ENCODE measurements at places on chromosomes 3 and 15.

GRCh38 chr15:78914027-78914764, 30.6 kb downstream of the CTSH start:
- DNase-seq = no peak

GRCh38 chr3:151426341-151426657, 34.6 kb downstream of the IGSF10 start:
- no peak for DNase-seq

DNA sequence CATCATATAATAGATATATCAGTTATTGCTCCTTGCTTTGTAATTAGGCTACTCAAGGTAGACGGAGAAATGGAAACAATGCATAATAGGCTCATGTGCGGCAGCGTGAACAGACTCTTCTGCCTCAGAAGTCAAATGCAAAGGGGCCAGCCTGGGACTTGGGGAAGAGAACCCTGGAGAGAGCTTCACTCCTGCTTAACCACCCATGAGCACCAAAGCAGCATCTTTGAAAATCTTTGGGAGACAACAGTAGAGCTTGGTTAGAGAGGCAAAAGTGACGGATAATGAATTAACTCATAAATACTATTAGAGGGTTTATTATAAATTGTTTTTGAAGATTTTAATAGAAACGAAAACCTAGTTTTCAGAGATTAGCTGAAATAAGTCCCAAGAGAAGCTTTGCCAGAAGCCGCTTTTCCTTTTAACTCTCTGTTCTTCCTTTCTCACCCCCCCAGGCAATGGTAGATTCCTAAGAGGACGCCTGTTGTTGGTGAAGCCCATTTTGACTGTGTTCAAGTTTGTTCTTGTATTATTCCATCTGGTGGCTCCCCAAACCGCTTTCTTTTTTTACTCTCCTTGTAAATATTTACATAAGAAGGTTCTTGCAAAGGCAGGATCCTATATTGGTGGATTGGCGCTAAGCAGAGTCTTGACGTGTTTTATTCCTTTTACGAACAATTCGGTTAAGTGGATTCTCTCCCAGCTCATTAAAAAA, 196.0 kb upstream of the TPRG1 start:
- no peak for DNase-seq

GRCh38 chr3:78174821-78175220, 1134.9 kb downstream of the ROBO2 start:
- no peak for DNase-seq

GRCh38 chr3:17551333-17551732, 191.1 kb downstream of the TBC1D5 start:
- no peak for DNase-seq

DNA sequence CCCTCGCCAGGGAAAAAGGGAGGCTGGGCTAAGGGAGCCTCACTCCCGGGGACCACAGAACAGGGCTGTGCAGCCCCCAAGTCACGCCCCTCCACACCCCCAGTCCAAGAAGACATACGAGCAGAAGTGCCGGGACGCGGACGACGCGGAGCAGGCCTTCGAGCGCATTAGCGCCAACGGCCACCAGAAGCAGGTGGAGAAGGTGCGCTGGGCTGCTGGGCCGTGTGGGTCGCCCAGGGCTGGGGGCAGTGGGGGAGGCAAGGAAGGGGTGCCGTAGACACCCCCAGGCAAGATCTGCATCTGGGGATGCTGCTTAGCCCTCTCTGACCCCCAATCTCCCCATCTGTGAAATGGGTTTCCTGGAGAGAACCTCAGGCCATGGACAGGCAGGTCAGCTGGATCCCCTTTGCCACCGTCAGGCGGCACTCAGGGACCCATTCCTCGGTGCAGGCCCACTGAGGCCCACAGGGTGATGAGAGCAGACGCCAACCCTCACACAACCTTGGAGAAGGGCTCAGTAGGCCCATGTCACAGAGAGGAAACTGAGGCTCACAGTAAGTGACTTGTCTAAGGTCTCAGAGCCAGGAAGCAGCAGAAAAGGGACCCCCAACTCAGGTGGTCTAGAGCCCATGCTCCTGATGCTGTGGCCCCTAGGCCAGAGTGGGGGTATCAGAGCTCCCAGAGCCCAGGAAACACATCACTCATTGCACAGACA, 33.7 kb downstream of the PSTPIP1 start:
- DNase-seq = peak; percentile 40

GRCh38 chr3:16307832-16308531, 43.0 kb downstream of the OXNAD1 start:
- no peak for DNase-seq

DNA sequence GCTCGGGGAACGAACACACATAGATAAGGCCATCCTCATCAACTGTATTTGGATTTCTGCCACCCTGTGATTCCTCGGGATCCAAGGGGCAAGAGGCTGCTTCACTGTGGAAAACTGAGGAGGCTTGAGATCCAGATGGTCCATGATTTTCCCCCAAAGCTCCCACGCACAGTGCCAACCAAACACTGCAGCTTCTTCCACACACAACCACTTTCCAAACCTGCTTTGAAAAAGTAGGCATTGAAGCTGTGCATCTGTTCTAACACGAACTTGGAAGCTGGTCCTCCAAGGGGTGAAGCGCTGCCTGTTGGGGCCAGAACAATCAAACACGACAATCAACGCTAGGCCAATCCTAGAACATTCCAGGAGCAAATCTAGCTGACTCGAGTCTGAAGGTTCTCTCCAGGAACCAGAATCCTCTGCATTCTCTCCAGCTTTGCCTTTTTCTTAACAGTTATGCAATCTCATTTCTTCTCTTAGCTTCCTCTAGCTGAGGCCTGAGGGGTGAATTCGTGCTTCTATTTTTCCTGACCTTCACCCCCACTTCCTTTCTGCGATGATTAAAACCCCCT, 104.4 kb downstream of the LRRK1 start:
- DNase-seq = no peak

GRCh38 chr15:79160211-79160610, 69.6 kb upstream of the RASGRF1 start:
- no peak for DNase-seq

DNA sequence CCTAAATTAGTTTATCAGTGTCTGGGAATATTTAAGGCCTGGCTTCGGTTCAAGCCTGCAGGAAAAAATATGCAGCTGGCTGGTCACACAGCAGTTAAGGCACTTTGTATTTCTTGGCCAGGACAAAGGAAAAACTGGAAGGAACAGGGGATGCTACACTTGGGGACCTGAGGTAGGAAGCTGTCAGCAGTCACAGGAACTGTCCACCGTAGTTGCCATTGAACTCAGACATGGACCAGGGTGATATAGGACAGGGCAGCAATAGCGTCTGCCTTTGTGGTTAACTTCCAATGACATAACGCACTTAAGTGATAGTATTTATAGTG, 49.1 kb downstream of the NR1D2 start:
- no peak for DNase-seq

GRCh38 chr15:71708741-71709140, 101.6 kb upstream of the NR2E3 start:
- no peak for DNase-seq
